ENCODE measurements at places on chromosomes 5 and 9.

DNA sequence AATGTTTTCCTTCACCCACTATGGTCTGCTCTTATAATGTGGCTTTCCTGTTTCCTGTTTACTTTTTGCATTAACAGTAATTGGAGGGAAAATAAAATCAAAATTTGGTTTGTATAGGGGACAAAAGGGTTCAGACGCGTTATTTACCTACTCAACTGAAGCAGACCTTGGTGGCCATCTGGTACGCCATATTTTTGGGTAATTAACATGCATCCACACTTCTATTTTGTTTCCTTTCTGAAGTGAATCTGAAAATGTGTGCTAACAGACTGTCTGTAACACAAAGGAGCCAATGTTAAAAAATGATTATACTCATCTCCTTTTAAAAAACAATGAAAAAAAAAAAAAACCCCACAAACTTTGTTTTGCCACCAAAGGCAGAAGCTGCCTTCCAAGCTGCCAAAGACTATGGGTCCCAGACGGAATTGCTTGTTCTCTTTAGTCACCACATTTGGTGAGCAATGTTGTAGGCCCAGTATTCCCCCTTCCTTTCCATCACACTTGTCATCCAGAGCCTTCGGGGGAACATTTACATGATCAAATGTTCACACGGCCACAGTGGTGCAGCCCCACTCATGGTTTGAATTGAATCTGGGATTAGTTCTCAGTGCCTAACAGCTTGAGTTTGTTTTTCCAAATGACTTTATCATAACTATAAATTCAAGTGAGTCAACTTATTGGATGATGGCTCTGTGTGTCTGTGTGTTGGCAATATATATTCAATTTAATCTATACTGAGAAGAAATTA is 323.7 kb upstream of the CD180 start:
- DNase-seq: no peak

- DNase-seq: no peak
Observed at GRCh38 chr9:110142868-110143481, 65.0 kb downstream of the C9orf152 start.

DNA sequence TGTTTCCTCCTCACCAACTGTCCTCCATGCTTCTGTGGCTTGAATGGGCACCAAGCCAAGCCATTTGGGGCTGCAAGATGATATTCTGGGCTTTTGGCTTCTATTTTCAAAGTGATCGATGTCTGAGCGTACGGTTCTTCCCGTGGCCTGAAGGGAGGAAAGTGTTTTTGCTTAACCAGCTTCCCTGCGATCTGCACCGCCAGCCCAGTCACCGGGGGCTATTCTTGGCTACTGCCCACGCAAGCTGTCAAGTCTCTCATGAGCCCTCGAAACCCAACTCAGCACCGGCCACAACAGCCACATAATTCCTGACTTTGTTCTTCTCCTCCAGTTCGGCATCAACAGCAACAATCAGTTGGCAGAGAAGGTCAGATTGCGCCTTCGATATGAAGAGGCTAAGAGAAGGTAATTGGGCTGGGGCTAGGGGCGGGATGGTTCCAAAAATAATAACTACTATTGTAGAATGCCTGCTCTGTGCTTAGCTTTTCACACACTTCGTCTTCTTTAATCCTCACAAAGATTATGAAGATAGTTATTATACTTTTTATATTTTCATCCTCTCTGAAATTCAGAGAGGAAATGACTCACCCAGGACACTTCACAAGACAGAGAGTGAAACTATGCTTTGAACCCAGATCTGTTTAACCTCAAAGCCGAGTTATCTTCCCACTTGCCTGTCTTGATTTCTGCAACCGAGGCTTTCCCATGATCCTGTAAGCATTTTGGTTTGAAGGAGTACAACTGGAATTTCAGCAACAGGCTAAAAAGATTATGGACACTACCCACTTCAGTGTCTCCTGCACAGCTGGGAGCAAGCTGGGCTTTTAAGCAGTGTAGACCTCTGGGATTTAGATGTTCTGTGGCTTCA is 76.4 kb upstream of the RARS1 start:
- peak; percentile 39 for DNase-seq

GRCh38 chr9:33202552-33203201 is 35.5 kb upstream of the B4GALT1 start:
- no peak for DNase-seq

- DNase-seq: no peak
Observed at GRCh38 chr5:159061179-159061796, 38.4 kb downstream of the EBF1 start.

DNA sequence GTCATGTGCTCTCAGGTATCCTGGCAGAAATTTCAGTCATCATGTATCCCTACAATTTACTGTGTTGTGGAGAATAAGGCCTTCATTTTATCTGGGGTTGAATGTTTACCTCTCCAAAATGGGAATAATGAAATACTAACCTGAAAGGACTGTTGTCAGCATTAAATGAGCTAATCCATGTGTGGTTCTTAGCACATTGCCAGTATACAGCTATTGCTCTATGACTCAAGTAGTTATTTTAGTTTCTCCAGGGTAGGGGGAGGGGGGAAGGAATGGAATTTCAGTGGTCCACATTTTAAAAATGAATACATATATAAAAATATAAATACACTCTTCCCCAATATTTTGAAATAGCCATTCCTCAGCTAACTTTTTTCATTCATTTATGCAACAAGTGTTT is 3.5 kb downstream of the PAM start:
- no peak for DNase-seq

DNA sequence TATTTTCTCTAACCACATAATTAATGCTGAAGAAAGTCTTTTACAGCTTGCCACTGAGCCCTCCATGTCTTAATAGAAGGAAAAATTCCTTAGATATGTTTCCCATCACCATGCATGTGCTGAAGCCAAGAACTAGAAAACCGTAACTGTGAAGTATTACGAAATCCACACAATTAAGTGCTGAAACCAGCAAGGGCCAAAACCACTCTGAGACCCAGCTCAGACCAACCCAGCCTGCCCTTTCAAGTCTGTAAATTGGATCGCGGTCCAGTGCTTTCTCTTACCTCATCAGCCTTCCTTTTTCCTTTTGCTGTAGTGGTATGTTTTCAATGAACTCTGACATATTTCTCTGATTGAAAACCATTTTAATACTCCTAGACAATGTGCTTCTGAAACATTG is 26.3 kb downstream of the SEMA5A start:
- DNase-seq: no peak

DNA sequence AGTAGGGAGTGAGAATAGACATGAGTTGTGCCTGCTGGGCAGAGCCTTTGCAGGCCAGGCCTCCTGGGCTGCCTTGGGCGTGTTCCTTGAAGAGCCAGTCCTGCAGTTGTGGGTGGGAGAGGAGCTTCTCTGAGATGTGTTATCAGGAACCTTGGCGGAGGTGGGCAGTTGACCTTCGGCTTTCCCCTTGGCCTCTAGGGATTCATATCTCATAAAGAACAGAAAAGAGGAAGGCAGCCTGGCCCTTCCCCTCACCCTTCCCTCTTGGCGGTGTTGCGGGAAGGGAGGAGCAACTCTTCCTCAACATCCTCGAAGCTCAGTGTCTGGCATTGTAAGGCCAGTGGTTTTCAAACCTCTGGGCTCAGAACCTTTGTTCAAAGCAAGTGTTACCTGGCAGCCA is 59.2 kb downstream of the DAPK1 start:
- DNase-seq: no peak

DNA sequence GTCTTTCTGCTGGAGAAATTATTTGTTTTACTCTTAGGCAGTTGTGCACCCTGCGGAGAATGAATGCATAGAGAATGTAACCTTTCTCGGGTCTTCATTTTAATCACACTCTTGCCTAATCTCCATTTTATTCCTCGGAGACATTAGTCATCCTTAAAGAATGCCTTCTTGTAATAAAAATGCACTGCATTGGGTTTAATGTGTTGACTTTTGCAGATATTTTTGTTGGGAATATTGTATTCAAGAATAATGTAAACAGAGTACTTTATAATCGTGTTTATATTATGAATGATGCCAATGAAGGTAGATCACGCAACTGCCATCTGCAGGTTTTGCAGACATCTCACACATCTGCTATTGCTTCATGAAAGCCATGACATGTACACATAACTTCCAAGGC is 1093.9 kb upstream of the CDH6 start:
- no peak for DNase-seq

GRCh38 chr5:22604711-22605110 is 248.4 kb downstream of the CDH12 start:
- DNase-seq: no peak

DNA sequence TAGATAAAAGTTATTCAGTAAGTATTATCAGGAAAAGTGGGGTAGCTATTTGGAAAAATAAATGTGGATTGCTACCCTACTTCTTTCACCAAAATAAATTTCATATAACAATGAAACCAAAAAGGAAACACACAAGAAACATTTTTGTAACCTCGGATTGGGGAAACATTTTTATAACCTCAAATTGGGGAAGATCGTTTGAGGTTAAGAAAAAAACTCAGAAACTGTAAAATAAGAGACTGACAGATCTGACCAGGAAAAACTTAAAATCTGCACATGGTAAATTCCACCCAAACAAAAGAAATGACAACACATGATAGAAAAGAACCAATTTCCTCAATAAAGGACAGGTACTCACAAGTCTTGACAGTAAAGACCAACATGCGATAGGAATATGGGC is 13.5 kb downstream of the EFCAB9 start:
- DNase-seq: no peak

DNA sequence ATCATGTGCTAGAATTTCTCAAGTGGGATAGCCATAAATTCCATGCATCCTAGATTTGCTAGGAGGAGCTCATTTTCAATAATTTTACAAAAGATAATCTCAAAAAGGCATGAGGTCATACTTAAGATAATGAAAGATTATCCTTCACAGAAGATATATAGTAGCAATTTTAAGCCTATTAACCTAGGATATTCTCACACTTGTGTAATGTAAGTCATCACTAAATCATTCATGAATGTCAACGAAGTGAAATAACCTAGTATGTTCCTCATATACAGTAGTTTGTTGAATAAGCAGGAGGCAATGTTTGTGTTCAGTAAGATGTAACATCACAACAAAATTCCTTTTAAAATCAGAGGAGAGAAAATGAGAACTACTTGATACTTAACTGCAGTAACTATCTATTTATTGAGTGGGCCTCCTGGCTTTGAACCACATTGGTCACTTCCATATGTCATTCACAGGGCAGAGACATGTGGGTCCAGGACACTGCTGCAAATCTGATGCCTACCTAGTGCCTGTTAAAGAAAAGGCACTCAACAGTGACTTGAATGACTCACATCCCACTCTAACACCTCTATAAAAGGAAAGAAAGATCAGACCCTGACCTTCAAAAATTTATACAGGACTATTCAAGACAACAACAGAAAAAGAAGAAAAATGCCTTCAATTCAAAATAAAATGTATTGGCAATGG is 8.2 kb downstream of the LIFR start:
- DNase-seq: no peak

GRCh38 chr5:177496070-177496726 is 1.2 kb downstream of the PDLIM7 start:
- no peak for DNase-seq

DNA sequence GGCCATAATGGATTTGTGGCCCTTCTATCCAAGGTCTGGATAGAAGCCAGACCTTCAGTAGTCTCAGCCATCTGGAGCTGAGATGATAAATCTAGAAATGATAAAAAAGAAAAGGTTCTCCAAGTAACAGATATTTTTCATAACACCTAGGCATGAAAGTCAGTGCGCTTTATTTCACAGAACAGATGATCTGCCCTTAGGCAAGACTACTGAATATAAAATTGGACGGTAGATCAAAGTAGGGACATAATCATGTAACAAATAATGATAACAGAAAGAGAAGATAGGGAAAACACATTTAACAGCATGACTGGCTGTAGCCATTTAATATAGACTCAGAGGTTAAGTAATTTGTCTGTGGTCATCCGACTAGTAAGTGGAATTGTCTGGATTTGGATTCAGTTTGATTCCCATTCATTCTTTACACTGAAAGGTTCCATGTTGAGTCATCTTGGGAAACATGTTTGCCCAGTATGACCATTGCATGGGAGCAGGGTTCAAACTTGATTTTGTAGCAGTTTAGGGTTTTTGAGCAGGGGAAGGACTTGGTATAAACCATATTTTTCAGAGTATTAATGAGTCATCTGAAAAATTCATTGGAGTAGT is 4.1 kb upstream of the CAVIN4 start:
- no peak for DNase-seq

GRCh38 chr5:167964529-167964928 is 326.9 kb upstream of the WWC1 start:
- no peak for DNase-seq

DNA sequence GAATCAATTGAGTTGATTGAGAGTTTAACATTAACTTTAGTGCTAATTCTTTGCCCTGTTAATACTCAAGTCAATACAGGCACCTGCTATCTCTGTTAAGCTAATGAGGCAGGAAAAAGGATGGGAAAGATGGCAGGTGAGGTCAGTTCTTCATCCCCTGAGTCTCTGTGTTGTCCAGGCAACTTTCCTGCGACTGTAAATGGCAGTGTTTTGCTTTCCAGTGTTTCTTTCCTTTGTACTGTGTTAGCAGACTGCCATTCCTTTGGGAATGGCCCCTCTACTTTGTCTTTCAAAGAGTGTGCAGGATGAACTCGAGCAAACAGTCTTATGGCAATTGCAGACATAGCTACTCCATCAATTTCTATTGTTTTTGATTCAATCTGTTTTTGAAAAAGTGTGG is 202.2 kb upstream of the VLDLR start:
- no peak for DNase-seq

Measured in dorsolateral prefrontal cortex (tissue), 122 donors.